ENCODE measurements at places on chromosomes 2 and 18.
A peak's percentile ranks its signal among the peaks of the same experiment; 100 is the strongest.

- no peak for DNase-seq
Measured at GRCh38 chr2:11652553-11652952, 17.4 kb downstream of the NTSR2 start.

DNA sequence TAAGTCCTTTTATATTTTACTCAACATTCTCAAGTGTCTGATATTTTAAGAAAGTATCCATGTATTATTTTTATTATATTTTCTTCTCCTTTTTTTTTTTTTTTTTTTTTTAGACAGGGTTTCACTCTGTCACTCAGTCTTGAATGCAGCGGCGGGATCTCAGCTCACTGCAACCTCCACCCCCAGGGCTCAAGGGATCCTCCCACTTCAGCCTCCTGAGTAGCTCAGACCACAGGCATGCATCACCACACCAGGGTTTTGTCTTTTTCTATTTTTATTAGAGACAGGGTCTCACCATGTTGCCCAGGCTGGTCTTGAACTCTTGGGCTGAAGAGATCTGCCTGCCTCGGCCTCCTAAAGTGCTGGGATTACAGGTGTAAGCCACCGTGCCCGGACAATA, 212.1 kb downstream of the TCF4 start:
- no peak for DNase-seq

GRCh38 chr18:61607867-61608266, 274.6 kb downstream of the CDH20 start:
- DNase-seq: no peak

DNA sequence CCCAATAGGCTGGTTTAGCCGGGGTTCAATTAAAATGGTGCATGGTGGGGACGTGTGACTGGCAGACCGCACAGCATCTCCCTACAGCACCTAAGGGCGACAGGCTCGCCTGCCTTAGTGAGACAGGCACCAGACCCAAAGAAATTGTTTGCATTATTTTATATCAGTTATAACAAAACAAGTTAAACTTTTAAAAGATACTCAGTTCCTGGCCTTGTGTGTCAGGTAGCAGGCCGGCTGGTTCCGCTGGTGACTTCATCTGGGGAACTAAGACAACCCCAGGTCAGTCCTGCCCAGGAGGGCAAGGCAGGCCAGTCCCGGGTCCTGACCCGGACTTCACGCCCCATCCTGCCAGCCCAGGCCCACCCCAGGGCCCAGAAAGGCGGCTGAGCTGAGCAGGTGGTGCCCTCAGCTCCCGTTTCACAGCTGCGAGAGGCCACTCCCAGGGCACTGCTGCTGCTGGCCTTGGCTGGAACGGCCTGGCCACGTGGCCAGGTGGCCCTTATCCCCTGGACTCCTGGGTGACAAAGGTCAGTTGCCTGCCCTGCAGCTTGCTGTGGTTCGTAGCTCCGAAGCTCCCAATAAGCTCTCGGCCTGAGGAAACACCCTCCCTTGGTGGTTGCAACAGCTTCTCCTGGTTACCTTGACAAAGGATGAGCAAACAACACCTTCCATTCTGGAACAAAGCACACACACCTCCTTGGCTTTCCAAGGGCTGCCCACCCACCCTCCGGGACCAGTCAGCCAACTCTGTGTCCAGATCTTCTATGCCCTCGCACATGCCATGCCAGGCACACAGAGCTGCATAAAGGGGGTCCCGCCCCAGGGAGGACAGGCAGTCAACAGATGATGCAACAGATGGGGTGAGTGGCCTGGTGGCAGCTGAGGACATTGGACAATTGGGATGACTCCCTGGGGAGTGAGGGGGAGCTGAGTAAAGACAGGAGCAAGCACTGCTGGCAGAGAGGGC, 11.3 kb upstream of the AGXT start:
- DNase-seq: peak; percentile 81

DNA sequence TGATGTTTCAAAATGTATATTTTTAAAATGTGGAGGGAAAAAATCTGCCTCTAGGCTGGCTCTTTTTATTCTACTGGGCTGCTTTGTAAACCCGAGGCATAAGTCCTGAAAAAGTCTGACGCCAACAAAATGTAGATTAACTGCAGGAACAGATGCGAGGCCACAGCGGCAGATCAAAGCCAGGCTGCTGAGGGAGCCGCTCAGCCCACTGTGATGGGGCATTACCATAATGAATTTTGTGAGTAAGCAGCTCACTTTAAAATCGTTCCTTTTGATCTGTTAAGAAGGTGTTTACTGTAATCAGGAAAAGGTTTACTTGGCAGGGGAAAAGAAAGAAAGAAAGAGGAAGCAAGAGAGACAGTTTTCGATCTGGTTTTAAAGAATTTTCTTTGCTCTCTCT, 269.0 kb downstream of the ICOS start:
- DNase-seq: no peak

GRCh38 chr2:191451116-191451515, 205.9 kb downstream of the MYO1B start:
- no peak for DNase-seq

DNA sequence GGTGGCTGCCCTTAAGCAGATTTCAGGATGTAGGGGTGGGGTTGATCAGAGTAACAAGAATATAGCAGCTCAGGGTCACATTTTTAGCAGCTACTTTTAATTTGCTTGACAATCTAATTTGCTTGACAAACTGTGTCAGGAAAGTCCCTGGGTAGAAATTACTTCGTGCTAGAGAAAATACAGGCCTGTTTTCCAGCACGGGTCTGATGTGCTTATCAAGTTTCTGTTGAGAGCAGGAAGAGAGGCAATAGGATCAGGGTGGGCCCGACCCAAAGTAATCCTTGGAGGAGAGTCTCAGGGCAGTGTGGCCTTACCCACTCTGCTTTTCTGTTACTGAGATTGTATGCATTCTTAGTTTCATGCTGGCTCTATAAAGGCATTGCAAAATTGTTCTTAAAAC, 221.5 kb downstream of the TSN start:
- no peak for DNase-seq

GRCh38 chr2:194289712-194290346, 1367.2 kb upstream of the SLC39A10 start:
- no peak for DNase-seq

GRCh38 chr2:67954093-67954748, 108.6 kb downstream of the C1D start:
- no peak for DNase-seq

DNA sequence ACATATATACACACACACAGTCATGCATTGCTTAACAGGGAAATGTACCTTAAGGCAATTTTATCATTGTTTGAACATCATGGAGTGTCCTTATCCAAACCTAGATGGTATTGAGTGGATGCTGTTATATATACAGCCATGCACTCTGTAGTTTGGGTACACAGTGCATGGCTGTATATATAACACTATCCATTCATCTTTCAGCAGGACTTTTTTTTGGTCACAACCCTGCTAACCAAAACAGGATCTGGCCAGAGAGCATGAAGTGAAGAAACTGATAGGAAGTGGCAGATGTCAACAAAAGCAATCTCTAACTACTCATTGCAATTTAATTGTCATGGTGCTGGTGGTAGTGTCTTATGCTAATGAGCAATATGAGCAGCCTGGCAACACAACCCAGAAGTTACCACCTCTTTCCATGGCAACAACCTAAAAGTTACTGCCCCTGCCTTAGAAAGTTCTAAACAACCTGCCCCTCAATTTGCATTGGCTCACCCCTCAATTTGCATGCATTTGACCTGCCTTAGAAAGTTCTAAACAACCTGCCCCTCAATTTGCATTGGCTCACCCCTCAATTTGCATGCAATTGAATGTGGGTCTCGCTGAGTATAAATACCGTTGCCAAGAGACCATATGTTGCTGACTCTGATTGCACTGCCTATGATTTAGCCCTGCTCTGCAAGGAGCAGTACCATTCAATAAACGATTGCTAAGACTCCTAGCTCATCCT, 434.9 kb downstream of the DSEL start:
- no peak for DNase-seq

GRCh38 chr18:70359071-70359470, 70.2 kb downstream of the SOCS6 start:
- DNase-seq: no peak

DNA sequence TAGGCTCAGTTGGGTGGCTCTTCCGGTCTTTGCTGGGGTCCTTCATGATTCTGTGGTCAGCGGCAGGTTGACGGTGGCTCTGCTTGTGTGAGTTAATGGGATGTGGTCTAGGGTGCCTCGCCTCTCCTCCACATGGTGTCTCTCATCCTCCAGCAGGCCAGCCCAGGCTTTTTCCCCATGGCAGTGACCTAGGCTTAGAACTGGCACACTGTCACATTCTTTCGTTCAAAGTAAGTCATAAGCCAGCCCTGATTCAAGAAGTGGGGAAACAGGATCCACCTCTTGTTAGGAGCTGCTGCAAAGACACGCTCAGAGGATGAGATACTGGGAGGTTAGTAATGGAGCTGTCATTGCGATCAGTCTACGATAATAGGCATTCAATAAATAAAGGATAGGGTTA, 46.0 kb upstream of the CTIF start:
- no peak for DNase-seq

DNA sequence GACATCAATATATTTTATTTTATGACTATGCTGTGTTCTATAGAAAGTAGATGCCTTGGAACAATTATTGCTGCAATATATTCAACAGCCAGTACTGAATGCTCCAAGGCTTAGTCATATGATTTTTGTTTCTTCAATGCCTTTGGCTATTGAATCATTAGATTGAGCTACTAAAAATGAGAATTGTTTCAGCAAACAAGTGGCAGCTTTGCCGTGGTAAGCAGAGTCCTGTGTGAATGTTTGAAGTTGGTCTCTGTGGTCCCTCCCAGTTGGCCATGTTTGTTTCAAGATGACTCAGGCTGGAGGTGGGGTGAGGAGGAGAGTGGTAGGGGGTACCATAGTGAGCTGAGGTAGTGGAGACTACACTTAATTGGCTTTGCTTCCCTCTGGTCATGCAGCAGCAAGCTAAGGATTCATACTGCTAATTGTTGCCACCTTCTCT, 198.6 kb upstream of the EPAS1 start:
- DNase-seq: no peak

- DNase-seq: no peak
Measured at GRCh38 chr18:25962176-25962575, 128.2 kb downstream of the SS18 start.

GRCh38 chr2:136325844-136326331, 207.9 kb upstream of the CXCR4 start:
- no peak for DNase-seq

- no peak for DNase-seq
Measured at GRCh38 chr2:150480971-150481830, 6.3 kb downstream of the RND3 start.

GRCh38 chr2:25692143-25692542, 18.8 kb upstream of the DTNB start:
- DNase-seq: no peak

GRCh38 chr2:37005118-37005868, 39.0 kb upstream of the STRN start:
- DNase-seq: no peak

GRCh38 chr2:16012626-16013358, 72.4 kb downstream of the MYCN start:
- no peak for DNase-seq

DNA sequence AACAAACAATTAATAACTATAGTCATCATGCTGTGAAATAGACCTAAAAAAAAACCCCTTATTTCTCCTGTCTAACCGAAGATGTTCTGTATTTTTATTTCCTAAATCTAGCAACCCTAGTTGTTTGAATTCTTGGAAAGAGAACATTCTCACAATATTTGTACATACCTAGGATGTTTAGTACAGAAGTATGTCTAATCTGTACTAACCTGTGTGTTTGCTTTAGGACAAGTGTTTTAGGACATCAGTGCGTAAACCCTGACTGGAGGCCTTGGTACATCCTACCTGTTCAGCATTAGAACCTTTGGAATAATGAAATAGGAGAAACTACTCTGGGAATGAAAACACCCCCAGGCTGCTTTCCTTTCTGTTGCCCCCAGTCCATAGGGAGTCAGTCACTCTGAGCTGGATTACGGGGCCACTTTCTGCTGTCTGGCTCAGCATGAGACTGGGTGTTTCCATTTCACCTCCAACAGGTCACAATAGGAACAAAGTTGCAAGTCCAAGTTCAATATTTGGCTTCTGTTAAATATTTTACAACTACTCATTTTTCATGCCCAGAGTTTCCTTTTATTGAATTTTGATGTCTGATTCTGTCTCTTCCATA, 114.7 kb downstream of the MTX2 start:
- no peak for DNase-seq

DNA sequence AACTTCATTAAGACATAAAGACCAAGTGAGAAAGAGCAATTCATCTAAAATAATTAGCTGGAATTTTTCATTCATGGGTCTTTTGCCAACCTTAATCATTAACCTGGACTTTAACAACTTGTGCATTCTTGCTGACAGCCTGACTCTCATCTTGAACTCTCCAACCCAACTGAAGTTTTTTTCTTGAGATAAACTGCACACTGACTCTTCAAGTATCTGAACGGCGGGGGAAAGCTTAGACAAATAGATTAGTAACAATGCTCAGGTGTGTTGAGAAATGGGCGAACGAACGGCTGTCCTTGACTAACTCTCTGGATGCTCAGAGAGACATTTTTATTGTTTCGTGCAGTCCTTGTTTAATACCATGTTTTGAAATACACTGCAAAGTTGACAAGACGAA, 186.0 kb downstream of the DPP10 start:
- DNase-seq: no peak

- no peak for DNase-seq
Measured at GRCh38 chr2:105910497-105911238, 166.0 kb downstream of the NCK2 start.

- DNase-seq: no peak
Measured at GRCh38 chr2:126986631-126987187, 88.0 kb downstream of the TEX51 start.

- no peak for DNase-seq
Measured at GRCh38 chr2:164065038-164065437, 329.2 kb upstream of the FIGN start.

DNA sequence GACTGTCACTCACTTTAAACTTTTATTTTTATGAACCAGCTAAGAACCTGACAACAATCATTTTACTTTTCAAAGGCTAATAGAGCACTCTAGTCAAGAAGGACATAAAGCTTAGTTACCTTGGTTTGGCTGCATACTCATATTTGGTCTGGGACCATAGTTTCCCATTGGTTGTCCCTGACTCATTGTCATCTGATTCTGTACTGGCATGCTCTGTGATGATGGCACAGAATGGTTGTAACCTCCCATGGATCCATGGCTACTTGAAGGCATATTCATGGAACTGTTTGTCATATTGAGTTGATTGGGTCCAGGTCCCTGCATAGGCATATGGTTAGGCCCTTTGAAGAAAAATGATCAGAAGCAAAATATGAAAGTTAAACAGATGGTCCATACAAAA, 37.9 kb downstream of the SS18 start:
- DNase-seq: no peak

GRCh38 chr2:166167449-166167848, 39.6 kb upstream of the SCN1A start:
- DNase-seq: no peak

DNA sequence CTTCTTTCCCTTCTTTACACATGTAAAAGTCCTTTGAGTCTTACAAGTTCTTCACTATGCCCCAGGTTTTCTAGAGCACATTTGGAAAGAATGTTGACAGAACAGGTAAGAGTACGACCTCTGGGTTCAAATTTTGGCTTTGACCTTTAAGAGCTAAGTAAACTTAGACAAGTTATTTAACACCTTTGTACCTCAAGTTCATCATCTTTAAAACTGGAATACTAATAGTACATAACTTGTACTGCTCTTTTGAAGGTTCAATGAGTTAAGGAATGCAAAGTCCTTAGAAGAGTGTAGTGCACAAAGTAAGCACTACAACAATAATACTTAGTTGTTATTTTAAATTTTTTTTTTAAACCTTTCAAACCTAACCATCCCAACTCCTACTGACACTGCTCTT, 156.6 kb downstream of the TMEFF2 start:
- no peak for DNase-seq
